NCI-H1105 (cell line): ENCODE measurements at places on chromosomes 16 and 17.

DNA sequence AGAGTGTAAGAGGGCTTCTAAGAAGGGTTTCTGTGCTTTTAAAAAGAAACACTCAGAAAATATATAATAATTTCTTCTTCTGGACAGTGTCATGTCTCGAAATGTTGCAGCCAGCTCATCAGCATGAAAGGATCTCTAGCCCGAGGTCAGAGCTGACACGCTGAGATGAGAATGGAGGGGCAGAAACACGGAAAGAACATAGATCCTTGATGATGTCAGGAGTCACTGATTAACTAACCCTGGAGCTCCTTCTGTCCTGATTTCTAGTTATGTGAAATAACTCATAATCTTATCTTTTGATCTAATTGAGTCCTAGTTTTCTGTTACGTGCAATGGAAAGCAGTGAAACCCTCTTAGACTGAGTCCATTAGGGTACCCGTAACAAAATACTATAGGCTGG is 10.3 kb upstream of the TOX3 start:
- DNase-seq = no peak

DNA sequence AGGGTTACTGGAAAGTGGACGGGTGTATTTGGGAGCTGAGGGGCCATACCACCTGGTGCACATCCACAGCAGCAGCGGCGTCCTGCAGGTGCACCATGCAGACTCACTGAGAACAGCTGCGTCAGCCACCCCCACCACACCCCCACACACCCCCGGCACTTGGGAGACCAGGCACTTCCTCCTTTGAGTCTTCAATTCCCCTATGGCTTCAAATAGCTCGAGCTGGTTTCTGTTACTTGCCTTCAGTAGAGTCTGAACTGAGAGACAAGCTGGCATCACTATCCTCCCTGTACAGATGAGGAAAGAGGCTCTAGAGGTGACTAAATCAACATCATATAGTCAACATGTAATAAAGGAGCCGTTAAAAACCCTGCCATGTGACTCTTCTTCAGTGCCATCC is 15.4 kb downstream of the CUEDC1 start:
- peak; percentile 43 for DNase-seq

GRCh38 chr17:4944554-4945175 is 3.7 kb downstream of the PFN1 start:
- no peak for DNase-seq

- peak; percentile 38 for DNase-seq
Observed at GRCh38 chr17:53353919-53354351, 468.8 kb upstream of the KIF2B start.
